ENCODE measurements at places on chromosomes 2 and 18.

DNA sequence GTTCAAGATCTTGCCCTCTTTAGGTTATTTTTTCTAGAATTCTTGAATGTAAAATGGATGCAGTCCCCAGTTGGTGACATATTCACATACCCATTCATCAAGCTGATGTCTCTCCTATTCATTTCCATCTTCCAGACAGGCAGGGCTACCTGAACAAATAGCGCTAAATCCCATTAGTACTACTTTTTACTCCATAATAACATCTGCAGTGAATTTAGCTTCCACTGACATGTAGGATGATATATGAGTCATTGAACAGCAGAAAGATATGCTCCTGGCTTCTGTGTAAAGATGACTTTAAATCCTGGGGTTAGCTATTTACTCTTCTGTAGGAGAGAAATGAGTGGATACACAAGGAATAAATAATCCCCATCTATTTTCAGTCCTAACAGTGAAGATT is 194.7 kb downstream of the RND3 start:
- no peak for DNase-seq

GRCh38 chr2:223580951-223581350 is 21.2 kb downstream of the SCG2 start:
- peak; percentile 68 for DNase-seq

DNA sequence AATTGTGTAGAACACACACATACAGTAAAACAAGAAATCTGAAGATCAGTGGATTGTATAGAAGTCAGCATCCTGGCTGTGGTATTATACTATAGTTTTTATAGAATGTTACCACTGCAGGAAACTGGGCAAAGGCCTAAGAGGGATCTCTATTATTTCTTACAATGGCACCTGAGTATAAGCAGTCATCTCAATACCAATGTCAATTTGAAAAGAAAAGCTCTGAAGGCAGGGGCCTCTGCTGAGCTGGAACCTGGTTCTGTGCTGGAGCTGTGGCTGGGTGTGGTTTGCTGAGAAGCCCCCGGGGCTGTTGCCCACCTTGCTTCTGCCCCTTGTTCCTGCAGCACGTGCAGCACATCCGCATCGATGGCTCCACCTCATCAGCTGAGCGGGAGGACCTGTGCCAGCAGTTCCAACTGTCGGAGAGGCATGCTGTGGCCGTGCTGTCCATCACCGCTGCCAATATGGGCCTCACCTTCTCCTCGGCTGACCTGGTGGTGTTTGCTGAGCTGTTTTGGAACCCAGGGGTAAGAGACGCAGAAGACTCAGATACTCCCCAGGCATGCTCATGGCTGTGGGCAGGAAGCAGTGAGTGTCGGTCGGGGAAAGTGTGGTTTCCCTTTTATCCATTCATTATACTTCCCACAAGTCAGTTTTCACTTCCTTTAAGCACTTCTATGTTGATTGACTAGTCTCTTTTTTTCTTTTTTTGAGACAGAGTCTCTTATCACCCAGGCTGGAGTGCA is 23.5 kb upstream of the RPL37A start:
- peak; percentile 58 for DNase-seq

DNA sequence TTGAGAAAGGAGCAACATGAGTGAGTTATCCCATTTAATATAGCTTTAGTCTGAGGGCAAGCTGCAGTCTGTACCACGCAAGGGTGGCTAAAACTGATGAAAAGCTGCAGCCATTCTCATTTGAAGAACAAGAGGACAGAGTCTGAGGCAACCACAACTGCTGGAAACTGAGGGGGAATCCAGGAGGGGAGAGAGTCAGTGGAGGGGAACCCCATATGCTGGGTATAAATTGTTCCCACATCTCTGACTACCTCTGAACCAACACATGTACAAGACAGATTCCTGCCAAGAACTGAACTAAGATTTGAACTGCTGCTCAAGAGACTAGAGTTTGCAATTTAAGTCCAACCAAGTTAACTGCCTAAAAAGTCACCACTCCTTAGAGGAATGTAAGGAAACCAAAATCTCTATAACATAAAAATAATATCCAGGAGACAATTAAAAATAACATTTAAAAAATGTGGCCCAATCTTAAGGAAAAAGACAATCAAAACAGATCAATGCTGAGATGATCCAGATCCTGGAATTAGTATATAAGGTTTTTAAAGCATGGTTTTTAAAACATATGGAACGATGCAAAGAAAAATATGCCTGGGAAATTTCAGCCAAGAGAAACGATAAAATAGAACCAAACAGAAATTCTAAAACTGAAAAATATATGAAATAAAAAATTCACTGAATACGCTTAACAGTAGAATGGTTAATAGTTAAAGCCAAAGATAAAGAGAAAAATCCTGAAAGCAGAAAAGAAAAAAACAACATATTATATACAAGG is 11.2 kb downstream of the CWC22 start:
- no peak for DNase-seq

DNA sequence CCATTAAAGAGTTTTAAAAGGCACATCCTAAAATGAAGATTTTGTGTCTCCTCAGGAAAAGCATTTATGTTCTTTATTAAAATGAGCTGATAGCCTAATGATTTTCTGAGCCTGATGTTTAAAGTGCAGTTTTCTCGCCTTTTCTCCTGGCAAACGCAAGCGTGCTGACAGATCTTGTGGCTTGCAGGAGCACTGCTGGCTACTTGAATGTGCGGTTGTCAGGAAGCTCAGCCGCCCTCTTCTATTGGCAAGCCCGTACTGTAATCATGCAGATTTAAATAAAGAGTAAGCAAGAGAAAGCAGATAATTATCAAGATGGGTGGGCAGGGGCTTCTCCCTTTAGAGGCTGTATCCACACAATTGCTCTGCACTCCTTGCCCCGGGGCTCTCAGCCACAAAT is 139.5 kb upstream of the SPHKAP start:
- peak; percentile 9 for DNase-seq

- no peak for DNase-seq
Observed at GRCh38 chr18:12321333-12321732, 13.3 kb downstream of the TUBB6 start.

- no peak for DNase-seq
Observed at GRCh38 chr2:38740851-38741731, 10.1 kb downstream of the SRSF7 start.

DNA sequence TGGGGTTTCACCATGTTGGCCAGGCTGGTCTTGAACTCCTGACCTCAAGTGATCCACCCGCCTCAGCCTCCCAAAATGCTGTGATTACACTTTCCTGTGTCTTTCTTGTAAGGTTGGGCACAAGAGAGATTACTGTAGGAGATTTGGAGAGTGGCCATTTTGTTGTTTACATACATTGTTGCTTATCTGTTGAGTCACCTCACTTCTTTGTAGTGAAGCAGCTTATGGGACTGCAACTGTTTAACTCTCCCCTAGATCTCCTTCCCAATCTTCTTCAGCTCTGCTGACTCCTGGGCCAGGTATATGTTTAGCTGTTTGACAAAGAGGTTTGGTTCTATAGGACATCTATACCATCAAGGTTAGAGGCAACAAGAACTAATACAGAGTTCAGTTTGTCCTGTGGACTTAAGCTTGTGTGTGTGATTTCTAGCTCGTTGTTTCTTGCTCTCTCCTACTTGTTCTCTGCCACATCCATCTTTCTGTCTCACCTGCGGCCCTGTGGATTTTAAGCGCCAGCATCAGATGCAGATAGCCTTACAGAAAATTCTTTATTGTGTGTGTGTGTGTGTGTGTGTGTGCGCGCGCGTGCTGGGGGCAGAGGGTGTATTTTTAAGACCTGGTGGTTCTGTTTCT is 95.4 kb downstream of the HAUS1 start:
- no peak for DNase-seq

- no peak for DNase-seq
Observed at GRCh38 chr18:25921677-25922421, 168.6 kb downstream of the SS18 start.

GRCh38 chr18:57220480-57220879 is 73.6 kb downstream of the BOD1L2 start:
- no peak for DNase-seq

- DNase-seq: no peak
Observed at GRCh38 chr18:38551881-38552280, 986.3 kb upstream of the CELF4 start.

GRCh38 chr2:61670591-61671501 is 132.7 kb upstream of the XPO1 start:
- DNase-seq: peak; percentile 92

GRCh38 chr2:3268705-3269029 is 109.0 kb downstream of the EIPR1 start:
- no peak for DNase-seq

DNA sequence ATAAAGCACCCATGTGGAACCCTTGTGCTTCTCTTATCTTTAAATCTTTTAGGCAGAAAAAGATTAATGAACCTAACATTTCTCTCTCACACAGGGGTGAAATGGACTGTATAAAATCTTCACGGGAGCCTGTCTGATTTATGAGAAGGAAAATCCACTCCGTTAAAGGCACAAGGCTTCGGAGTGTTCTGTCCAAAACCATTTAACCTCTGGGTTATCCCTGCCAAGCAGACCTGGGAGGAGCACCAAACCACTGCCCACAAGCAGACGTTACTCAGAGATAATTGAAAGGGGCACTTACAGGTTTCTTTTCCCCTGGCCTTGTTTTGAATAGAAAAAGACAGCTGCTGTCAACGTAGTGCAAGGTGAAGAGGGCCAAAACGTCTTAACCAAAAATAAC is 184.4 kb upstream of the DOK6 start:
- DNase-seq: no peak

- DNase-seq: peak; percentile 30
Observed at GRCh38 chr2:138787053-138787666, 7.0 kb upstream of the NXPH2 start.

DNA sequence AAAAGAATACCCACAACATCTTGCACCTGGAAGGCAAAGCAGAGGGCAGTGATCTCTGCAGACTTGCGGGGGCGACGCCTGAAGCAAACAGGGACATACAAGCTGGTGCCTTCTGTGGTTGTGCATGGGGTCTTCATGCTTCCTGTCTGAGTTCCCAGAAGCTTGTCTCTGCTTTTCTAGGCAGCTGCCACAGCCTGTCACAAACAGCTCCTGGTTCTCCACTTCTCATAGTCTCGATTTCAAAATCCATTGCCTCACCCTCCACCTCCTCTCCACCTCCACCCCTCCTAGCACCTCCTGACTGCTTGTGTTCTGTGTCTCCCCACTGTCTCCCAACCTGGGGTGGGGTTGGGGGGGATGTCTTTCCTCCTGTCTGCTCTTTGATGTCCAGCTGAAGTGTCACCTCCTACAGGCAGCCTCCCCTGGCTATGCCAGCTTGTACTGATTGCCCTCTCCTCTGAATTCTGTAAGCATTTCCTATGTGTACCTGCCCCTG is 1.7 kb upstream of the PROC start:
- no peak for DNase-seq

- no peak for DNase-seq
Observed at GRCh38 chr2:234674781-234675201, 177.9 kb upstream of the ARL4C start.

DNA sequence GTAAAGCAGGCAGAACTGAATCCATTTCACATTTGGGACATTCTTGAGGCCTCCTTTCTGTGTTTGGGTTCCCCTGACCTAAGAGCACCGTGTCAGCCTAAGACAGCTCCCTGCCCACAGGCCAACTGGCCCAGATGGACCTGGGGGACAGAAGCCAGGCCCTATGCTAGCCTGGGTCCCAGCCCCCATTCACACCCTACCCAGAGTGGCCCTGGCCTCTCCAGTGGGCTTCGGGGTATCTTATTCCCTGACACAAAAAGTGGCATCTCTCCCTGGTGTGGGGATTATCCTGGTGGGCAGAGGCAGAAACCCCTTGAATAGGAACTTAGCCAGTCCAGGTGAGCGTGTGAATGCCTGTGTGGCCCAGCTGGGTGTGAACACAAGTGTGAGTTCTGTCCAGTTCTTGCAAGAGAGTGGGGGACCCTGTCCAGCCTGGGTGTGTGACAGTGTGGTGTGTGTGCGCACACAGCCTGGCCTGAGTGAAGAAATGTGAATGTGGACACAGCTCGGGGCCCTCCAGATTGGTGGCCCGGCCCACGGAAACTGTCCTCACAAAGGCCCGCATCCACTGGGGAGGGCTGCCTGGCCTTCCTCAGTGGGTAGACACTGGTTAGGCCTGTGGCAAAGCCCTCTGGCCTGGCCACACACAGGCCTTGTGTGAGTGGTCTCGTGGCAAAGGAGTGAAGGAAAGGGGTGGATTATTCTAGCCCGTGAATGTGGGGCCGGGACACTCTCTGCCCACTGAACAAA is 63.0 kb upstream of the HAAO start:
- DNase-seq: no peak

DNA sequence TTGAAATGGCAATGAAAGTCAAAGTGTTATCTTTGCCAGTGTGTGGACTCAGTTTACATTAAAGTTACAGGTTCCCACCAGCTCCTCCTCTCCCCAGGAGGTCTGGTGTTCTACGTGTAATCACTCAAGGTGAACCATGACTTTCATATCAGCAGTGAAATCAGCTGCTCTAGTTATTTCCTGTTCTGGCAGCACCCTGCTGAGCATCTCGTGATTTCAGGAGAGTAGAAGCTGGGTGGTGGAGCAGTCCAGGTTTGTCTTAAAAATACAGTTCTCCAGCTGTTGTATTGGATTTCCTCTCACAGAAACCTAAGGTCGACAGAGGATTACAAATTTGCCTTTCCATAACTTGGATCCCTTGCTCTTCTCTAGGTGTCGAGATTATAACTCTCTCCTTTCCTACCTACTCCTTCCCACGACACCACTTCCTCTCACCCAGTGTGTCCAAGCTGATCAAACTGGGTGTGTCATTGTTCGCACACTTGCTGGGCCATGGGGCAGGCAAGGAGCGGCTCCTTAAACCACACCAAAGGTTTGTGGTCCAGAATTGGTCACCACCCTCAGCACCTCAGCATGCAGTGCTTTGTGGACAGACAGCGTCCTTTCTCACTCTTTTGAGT is 13.0 kb upstream of the ARHGAP25 start:
- DNase-seq: no peak

DNA sequence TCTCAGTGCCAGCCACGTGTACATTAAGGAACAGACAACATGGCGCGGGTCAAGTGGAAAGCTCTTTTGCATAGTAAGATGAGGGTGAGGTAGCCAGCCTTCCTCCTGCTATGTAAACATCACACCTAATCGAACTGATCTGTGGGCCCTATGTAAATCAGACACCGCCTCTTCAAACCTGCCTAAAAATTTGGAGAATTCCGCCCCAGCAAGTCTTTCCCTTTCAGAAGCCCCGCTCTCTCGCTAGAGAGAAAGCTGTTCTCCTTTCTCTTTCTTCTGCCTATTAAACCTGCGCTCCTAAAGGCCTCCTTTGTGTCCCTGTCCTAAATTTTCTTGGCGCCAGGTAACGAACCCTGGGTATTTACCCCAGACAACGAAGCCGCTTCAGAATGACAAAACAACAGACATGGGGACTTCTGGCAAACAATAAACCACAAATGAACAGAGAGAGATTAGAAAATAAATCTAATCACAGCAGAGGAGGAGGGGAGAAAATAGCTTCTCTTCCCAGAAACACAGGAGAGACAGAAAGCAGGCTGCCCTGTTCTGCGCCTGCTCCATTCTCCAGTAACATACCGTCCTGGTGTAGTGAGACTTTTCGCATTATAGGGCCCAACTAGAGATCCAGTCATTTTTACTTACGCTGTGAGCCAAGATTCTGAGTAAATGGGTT is 31.9 kb upstream of the CYP1B1 start:
- DNase-seq: no peak

GRCh38 chr2:148592791-148593190 is 51.8 kb upstream of the EPC2 start:
- DNase-seq: no peak
